ENCODE measurements at places on chromosomes 2 and 18.

GRCh38 chr2:238466243-238466756, 39.6 kb downstream of the ASB1 start:
- no peak for DNase-seq

- DNase-seq: no peak
These were observed 121.4 kb upstream of the COPS8 start for GRCh38 chr2:236964291-236964690.

GRCh38 chr2:45123521-45124191, 114.4 kb upstream of the SIX2 start:
- DNase-seq: no peak

DNA sequence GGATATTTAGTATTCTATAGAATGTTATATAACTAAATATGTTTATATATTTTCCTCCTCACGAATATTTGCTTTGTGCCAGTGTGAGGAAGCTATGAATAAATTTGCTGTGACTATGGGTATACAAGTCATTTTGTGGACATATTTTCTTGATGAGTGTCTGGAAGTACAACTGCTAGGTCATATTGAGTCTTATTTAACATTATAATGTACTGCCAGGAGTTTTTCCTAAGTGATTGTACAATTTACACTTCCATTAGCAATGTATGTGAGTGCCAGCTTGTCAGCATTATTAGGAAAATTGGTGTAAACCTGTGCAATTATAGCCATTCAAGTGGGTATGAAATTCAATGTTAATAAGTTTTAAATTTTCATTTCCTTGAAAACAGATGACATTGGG, 1328.9 kb upstream of the TMEFF2 start:
- DNase-seq: no peak

- DNase-seq: no peak
These were observed 324.8 kb upstream of the HS6ST1 start for GRCh38 chr2:128643221-128644065.

GRCh38 chr2:238847841-238848690, at the start of gene TWIST2:
Gene TWIST2, plus strand, starts transcription at chr2:238848085. Its CDS starts 131 bp downstream, at chr2:238848216.
- DNase-seq: no peak

GRCh38 chr2:217113491-217113890, 253.6 kb upstream of the TNP1 start:
- no peak for DNase-seq

DNA sequence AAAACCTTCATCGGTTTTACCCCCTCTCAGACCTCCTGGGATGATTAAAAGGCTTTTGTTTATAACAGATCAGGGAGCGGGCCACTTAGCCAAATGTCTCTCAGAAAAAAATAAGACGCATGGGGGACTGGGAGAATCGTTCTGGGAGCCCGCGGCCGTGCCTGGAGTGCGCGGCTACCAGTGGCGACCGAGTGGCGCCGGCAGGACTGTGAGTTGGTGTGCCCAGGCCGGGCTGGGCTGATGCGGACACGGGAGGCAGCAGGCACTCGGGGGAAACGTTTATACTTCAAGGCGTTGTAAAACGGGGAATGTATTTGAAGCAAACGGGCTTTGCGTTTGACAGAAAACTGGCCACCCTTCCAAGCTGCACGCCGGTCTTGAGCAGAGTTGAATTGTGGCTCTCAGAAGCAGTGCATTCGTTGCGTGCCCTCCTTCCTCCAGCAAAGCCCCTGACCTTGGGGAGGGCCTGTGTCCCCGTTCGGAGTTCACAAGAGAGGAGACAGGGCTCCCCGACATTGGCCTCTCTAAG, 4.7 kb upstream of the HOXD10 start:
- no peak for DNase-seq

DNA sequence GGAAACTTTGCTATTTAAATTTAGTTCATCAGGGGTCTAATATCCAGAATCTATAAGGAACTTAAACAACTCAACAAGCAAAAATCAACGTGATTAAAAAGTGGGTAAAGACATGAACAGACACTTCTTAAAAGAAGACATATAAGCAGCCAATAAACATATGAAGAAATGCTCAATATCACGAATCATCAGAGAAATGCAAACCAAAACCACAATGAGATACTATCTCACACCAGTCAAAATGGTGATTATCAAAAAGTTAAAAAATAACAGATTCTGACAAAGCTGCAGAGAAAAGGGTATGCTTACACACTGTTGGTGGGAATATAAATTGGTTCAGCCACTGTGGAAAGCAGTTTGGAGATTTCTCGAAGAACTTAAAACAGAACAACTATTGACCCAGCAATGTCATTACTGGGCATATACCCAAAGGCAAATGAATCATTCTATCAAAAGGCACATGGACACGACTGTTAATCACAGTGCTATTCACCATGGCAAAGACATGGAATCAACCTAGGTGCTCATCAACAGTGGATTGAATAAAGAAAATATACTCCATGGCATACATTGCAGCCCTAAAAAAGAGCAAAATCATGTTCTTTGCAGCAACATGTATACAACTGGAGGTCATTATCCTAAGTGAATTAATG, 189.9 kb downstream of the SLC4A10 start:
- no peak for DNase-seq

DNA sequence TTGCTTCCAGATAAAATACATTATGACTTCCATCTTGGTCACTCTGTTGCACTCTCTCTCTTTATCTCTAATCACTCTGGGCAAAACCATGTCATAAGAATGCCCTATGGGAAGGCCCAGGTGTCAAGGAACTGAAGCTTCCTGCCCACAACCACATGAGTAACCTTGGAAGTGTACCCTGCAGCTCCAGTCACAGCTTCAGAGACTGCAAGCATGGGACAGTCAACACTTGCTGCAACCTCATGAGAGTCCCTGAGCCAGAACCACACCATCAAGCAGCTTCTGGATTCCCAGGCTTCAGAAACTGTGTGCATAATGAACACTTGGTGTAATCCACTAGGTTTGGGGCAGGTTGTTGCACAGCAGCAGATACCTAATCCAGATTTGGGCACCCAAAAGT, 121.1 kb upstream of the BCL2L11 start:
- no peak for DNase-seq

Data from LNCaP clone FGC (cell line).